GM13977 (cell line): ENCODE measurements at places on chromosomes 13 and 19.

DNA sequence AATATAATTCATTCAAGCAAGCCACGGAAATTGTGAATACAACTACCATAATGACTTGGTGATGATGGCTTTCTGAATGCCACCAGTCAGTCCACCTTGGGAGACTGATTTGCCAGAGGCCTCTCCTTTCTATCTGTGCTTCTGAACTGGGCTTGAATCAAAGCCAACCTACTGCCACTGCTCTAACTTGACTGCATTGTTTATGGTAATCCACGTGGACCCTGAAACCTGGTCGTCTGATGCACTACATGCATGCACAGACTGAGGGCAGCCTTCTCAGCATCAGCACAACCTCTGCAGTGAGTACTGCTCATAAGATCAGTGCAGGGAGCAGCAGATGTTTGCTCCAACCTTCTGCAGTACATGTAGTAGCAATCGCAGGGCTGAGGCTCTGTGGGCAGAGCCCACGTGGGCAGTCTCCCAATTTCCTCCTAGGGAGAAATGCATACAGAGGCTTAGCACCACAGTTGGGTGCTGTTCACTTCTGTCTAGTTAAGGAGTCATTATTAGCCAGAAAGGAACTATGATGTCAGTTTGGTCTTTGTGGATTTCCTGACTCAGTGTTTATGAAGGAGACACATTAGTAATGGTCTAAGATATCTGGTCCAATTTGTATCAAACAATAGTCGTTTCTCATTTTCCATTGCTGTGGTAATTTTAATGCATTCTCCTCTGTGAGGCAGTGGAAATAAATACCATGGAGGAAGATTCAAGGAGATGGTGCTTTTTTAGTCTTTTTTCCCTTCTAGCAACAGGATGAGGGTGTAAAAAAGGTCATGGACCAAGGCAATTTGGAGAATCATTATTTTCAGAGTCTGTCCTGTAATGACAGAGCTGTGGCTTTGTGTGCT, 82.5 kb downstream of the AKAP11 start:
- DNase-seq: peak; percentile 24

DNA sequence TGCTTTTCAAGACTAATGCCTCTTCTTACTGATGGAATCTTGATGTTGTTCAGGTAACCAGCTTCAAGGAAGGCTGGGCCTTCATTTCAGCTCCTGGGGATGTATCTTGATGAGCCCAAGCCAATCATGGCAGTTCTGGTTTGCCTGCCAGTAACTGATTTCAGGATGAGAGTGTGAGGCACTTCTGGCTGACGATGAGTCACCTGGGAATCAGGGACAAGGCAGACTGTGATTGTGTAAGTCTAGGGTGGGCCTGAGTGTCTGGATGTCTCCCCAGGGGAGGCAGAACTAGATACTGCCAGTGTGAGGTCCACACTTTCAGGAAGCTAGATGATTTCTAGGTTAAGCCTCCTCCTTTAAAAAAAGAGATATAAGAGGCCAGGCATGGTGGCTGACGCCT, 77.3 kb upstream of the KL start:
- DNase-seq: no peak

DNA sequence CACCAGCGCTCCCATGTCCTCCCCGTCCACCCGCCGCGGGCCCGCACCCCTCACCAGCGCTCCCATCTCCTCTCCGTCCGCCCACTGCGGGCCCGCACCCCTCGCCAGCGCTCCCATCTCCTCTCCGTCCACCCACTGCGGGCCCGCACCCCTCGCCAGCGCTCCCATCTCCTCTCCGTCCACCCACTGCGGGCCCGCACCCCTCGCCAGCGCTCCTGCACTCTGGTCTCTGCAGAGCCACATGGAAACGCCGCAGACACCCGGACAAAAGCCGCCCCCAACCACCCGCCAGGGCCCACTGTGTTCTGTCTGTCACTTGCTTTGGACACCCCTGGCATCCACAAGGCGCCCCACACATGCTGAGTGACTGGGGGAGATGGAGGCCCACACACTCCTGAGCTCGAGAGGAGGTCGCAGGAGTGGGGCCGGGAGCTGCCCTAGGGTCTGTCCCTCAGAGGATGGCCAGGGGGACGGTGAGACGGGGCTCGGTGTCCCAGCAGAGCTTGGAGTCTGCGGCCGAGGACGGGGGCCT, 7.4 kb downstream of the CFD start:
- DNase-seq: no peak

DNA sequence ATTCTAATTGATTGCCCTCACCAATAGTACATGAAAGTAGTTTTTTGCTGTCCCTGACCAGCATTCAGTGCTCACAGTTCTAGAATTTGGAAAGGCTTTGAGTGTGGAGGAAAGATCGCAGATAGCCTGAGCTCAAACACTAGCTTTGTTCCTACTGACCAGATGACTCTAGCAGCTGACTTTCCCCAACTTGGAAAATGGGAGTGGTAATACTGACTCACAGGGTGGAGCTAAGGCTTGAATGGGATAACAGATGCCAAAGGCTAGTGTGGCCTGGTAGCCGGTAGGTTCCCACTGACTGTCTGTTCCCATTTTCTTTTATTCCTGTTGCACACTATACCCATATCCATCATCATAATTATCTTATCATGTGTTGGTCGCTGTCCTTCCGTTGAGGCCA, 3.7 kb downstream of the ZSCAN22 start:
- no peak for DNase-seq

GRCh38 chr13:84896128-84896527, 903.1 kb downstream of the SLITRK6 start:
- DNase-seq: peak; percentile 55

DNA sequence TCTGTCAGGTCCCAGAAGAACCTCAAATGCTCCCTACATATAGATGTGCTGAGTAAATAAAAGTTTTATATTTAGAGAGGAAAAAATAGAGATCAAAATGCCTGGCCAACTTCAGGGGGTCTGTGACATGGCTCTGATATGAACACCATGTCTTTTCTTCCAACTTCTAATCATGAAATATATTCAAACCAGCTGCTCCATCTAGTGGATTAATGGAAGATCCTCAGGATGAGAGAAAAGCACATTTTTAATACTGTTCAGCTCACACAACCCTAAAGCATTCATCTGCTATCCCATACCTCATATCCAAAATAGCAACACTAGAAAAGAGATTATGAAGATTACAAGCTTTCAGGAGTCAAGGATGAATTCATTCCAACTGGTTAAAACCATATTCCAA, 56.0 kb upstream of the DOCK9 start:
- no peak for DNase-seq

- no peak for DNase-seq
These were observed 111.3 kb upstream of the EDNRB start for GRCh38 chr13:78029901-78030300.

GRCh38 chr19:46471116-46471733, at the start of gene PNMA8A:
Gene PNMA8A (minus strand): TSS chr19:46471563. CDS start chr19:46471035, 528 bp downstream.
- DNase-seq: no peak

GRCh38 chr19:56504581-56504980, 3.1 kb upstream of the ZNF471 start:
- DNase-seq: no peak

DNA sequence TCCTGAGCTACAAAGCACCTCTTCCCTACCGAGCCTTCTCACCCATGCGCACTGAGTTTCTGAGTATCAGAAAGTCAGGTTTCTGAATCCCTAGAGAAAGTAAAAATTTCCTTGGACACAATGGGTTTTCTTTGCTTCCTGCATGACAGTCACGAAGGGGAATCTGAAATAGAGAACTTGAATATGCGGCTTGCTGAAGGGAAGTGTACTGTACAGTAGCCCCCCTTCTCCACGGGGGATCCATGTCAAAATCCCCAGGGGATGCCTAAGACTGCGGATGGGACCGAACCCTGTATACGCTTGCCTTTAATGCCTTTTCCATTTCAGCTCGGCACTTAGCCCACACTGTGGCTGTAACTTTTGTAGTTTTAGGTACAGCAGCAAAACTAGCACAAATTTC, 107.9 kb downstream of the GGACT start:
- no peak for DNase-seq

- DNase-seq: peak; percentile 52
These were observed 17.9 kb upstream of the RNF17 start for GRCh38 chr13:24745861-24746617.

DNA sequence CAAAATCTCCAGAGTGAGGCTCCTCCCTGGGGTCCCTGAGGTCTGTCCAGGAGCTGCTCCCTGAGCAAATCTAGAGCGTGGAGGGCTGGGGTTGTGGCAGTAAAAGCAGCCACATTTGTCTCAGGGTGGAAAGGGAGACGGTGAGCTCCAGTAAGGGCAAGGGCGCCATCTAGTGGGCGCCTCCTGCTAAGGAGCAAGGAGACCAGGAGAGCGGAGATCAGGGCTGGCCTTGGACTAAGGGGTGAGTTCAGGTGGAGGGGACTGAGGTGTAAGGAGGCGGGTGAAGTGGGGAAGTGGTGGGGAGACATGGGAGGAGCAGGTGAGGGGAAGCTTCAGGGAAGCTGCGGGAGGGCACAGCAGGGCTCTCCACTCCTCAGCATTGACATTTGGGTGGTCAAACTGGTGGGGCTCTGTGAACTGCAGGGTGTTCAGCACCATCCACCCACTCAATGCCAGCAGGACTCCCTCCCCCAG, 5.3 kb upstream of the CEACAM21 start:
- DNase-seq: peak; percentile 78

DNA sequence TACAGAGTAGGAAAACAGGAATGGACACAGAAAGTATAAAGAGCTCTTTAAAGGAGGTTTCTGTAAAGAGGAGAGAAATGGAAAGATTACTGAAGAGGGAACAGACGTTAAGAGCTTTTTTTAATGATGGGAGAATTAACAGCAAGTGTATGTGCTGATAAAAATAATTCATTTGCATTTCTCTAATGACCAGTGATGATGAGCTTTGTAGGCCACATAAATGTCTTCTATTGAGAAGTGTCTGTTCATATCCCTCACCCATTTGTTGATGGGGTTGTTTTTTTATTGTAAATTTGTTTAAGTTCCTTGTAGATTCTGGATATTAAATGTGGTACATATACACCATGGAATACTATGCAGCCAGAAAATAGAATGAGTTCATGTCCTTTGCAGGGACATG, 40.0 kb downstream of the MYO16 start:
- no peak for DNase-seq

GRCh38 chr13:108785844-108786243, 156.4 kb downstream of the MYO16 start:
- DNase-seq: no peak

- no peak for DNase-seq
These were observed 82.9 kb downstream of the ZNF737 start for GRCh38 chr19:20482721-20483120.

DNA sequence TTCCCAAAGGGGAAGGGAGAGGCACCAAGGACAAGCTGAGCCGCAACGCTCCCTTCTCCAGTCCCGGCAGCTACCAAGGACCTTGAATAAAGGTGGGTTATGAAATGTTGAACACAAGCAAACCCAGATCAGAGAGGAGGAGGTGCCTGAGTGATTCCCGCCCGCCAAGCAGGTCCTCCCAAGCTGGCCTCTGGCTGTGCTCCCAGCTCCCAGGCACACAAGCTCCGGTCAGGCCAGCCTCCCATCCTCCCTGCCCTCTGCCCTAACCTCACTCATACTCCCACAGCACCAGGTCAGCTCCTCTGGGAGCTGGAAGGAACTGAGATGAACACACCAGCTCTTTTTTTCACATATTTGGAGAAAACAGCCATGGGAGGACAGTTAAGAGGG, 3.7 kb downstream of the NAPA start:
- no peak for DNase-seq

- DNase-seq: no peak
These were observed 11.8 kb upstream of the CD70 start for GRCh38 chr19:6602729-6603114.

GRCh38 chr13:41916173-41916954, 44.5 kb downstream of the VWA8 start:
- peak; percentile 67 for DNase-seq

- no peak for DNase-seq
These were observed 49.3 kb downstream of the IFT88 start for GRCh38 chr13:20616059-20616797.

- DNase-seq: no peak
These were observed 77.0 kb downstream of the ZNF536 start for GRCh38 chr19:30449078-30449590.

GRCh38 chr13:75120085-75120484, 361.9 kb downstream of the TBC1D4 start:
- no peak for DNase-seq

DNA sequence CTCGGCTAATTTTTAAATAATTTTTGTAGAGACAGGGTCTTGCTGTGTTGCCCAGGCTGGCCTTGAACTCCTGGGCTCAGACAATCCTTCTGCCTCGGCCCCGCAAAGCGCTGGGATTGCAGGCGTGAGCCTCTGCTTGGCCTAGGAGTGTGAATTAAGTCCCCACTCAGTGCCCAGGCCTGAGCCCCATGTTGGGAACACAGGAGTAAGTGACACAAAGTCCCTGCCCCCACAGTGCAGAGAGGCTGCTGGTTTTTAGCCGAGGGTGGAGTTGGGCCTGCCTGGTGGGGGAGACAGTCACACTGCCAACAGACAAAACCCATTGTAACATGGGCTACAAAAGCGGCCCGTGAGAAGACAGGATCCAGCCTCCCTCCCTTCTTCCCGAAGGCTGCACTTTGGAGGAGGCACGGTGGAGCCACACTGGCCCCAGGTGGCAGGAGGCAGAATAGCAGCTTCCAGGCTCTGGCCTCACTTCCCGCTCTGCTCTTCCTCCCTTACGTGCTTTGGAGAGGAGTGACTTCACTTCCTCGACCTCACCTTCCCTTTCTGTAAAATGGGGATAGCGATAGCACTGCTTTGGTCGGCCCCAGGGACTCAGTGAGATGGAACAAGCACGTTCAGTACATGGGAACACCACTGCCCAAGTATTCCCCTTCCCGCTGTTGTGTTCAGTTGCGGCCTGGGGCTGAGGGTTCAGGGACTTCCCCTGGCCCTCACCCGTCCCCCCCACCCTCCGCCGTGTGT, 15.2 kb upstream of the EHD2 start:
- DNase-seq: peak; percentile 85

DNA sequence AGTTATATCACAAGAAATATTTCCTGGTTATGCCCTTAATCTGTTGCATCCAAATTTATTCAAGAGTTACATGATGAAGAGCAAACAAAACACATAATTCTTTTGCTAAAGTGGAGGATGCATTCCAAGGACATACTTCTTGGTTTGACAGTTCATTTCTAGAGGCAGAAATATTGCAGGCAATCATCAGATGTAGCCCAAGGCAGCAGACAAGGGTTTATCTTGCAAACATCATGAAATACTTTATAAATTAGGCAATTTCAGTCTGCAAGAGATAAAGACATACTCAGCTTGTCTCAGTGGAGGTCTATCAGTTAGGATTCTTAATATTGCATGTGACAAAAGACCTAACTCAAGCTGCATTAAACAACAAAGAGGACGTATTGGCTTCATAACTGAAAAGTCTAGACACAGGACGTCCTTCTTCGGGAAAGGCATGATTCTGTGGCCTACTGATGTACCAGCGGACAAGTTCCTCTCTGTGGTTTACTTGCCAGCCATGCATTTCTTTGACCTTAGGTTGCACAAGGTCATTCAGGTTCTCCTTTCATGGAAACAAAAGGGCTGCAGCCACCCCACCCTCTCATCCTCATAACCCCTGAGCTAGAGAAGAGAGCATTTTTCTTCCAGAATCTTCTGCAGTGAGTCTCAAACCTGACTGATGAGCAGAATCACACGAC, 204.1 kb downstream of the KATNAL1 start:
- no peak for DNase-seq

- no peak for DNase-seq
These were observed 4.8 kb upstream of the LAMP1 start for GRCh38 chr13:113292021-113292862.
